ENCODE measurements at places on chromosomes 7 and 10.

- DNase-seq, result no peak
These were observed 45.5 kb downstream of the CREM start for GRCh38 chr10:35172146-35172545.

GRCh38 chr7:157272351-157273207, 64.2 kb upstream of the DNAJB6 start:
- DNase-seq, result no peak

DNA sequence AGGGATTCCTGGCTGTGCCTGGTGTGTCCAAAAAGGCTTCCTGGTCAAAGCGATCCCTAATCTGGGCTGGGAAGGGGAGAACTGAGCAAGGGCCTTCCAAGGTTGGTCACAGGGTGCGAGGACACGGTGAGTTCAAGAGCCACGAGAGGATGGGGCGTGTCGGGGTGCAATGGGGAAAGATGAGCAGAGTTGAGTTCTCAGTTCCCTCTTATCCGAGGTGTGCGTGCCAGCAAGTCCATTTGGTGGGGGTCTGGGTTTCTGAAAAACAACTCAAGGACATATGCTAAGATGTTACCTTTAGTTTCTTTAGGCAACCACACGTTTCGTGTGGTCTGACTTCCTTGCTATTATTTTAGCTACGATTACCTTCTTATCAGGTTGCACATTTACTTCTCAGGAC, 1.3 kb downstream of the ZNF775 start:
- no peak for DNase-seq

GRCh38 chr10:47042780-47043750, 131.8 kb downstream of the PTPN20 start:
- DNase-seq, result no peak

DNA sequence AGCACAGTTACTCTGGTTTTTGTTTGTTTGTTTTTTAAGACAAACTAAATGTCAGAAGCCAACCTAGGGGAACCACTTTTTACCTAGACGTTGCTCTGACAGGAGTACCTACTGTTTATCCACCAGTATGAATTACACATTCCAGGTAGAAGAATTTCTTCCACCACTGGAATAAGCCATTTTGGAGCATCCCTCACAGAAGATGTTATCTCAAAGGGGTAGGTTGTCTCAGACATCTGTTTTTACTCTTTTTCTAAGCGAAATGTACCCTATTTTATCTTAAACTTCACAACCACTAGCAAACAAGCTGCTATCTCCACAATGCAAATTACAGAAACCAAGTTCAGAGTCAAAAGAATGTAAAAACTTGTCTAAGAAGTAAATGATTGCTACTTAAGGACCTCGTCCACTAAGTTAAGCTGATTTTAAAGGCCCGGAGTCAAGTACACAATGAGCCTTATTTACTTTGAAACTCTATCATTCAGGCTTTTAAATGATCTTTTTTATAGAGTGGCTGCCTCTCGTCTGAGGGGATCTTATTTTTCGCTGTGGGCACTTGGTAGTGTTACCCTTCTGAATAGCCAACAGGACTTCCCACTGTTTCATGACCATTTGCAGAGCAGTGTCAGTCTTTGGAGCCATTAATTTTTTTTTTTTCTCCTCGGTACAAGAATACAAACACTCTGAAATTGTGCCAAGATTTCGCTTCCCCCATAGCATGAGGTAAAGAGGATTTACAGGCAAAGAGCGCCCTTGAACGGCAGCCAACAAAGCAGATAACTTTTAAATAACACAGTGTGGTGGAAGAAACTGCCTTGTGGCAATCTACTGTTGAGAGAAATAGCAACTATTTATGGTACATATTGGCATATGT, 15.7 kb upstream of the ARMC3 start:
- DNase-seq, result no peak

DNA sequence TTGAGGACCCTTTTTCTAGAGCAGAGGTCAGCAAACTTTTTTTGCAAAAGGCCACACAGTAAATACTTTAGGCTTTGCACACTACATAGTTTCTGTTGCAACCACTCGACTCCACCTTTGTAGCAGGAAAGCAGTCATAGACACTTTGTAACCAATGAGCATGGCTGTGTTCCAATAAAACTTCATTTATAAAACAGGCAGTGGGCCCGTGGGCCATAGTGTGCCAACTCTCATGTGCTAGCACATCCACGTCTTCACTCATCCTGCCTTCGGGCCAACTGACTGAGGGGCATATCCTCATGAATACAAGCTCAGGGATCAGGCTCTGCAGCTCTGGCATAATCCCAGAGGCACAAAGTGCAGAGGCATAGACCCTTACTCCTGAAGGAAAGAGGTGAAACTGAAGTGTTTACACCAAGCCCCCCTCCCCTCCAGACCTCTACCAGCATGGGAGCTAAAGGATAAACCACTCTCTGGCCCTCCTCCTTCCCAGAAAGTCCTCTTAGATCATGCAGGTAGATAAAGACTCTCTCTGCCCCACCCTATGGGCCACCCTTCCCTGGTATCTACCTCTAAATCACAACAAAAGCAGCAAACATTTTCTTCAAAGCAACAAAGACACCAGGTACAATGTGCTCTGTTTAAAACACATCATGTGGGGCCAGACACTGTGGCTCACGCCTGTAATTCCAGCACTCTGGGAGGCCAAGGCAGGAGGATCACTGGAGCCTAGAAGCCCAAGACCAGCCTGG, 71.0 kb downstream of the DLG5 start:
- DNase-seq, result no peak

- no peak for DNase-seq
These were observed 10.9 kb downstream of the PAPSS2 start for GRCh38 chr10:87670586-87670985.

DNA sequence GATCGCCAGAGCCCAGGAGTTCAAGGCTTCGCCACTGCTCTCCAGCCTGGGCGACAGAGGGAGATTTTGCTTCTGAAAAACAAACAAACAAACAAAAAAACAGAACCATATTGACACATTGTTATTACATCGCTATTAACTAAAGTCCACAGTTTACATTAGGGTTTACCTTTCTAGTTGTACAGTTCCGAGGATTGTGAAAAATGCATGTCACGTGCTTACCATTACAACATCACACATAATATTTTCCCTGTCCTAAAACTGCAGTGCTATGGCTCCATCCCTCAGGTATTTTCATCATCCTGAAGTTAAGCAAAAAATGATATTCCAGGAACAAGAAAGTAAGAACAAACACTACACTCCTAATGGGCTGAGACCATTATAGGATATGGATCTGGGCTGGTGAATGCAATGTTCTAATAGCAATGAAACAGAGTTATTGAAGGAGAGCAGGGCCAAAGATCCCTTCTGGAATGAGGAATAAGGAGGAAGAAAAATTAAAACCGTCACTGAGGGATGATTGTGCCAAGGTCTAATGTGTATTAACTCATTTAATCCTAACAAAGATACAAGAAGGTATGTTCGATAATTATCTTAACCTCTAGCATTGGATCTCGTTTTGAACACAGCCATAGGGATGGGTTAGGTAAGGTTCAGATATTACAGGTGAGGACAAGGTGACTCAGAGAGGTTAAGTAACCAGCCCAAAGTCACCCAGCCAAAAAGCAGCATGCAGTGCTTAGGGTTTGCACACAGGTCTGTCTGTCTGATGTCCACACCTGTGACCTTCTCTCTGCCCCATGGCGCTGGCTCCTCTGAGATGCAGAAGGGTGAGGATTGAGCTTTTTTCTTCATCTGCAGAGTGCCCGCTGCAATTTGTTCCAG, 14.0 kb upstream of the CUX1 start:
- DNase-seq, result no peak

DNA sequence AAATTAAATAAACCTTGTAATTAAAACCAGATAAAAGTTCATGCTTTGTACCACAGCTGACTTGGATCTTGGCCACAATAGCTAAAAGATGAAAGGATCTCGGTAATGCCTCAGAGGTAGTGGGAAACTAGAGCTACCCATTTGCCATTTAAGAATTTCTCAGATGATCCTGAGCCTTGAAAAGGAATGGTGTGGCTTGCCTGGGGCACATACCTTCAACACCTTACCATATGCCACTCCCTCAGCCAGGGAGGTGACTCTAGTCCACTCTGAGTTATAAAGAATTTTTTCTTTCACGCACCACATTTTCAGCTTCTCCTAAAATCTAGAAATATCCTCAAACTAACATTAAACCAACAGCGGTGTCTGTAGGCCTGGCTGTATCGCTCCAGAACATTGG, 516.3 kb upstream of the TEX47 start:
- no peak for DNase-seq

DNA sequence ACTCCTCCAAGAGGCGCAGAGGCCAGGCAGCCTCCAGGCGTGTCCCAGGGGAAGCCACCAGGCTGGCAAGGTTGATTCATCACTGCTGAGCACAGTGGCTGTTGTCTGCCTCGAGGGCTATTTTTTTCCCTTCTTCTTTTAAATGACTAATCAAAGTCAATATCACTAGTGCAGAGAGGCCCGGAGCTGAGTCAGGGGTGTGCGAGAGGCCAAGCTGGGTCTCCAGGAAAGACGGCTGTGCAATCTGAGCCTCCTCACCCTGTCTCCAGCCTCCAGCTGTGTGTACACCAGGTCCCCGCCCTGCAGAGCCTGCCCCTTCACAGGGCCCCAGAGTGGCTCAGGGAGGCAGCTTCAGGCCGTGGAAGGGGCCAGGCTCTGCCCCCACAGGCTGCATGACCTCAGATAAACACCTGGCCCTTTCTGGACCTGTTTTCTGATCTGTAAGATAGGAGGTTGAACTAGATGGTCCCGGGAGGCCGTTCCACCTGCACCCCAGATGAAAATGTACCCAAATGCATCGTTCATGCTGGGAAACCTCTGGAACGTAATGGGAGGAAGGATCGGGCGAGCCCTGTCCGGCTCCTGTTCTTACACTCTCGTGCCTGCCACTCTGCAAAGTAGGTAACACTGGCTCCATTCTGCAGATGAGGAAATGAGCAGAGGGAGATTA, 3.7 kb downstream of the STX1A start:
- DNase-seq, result peak; percentile 88

DNA sequence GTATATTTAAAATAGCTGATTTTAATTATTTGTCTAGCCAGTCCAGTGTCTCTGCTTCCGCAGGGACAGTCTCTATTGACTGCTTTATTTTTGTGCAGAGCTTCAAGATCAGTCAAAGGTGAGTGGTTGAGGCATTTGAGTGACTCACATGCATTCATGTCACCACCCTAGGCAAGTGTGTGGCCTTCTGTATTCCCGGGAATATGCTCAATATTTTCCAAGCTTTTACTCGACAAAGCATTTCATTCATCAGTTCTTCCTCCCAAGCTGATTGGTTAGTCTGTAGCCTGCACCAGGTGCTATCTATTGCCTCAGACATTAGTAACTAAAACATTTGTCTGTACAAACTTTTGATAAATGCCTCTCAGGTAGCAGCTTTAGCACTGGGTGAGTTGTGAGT, 471.5 kb upstream of the NRG3 start:
- DNase-seq, result no peak

- DNase-seq, result no peak
These were observed 62.4 kb downstream of the DNAJB6 start for GRCh38 chr7:157399086-157399687.

DNA sequence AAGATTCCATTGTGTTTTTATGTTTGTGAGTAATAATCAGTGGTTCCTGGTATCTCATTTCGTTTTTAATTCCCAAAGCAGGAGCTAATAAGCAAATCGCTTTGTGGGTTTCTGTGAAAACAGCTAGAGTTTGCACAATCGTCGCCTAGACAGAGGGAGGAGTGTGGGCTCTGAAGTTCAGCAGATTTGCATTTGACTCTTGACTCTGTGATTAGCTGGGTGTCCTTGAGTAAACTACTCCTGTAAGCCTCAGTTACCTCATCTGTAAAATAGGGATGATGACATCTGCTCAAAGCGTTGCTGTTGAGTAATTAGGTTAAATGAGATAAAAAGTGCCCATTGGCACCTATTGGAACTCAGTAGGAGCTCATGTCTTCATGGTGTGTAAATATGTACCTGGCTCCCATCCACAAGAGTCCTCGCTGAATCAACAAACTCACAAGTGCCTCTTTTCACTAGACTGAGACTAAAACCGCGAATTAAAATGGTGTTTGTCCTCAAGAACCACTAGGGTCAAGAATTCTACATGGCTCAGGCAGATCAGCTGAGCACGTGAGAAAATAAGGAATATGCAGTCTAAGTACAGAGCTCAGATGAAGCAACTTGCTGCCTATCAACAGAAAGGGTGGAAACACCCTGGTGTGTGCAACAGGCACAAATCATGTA, 385.8 kb upstream of the C7orf33 start:
- DNase-seq, result no peak

GRCh38 chr10:132836248-132836831, 50.4 kb upstream of the NKX6-2 start:
- DNase-seq, result no peak

GRCh38 chr7:28483908-28484605, 71.7 kb downstream of the CREB5 start:
- DNase-seq, result no peak

DNA sequence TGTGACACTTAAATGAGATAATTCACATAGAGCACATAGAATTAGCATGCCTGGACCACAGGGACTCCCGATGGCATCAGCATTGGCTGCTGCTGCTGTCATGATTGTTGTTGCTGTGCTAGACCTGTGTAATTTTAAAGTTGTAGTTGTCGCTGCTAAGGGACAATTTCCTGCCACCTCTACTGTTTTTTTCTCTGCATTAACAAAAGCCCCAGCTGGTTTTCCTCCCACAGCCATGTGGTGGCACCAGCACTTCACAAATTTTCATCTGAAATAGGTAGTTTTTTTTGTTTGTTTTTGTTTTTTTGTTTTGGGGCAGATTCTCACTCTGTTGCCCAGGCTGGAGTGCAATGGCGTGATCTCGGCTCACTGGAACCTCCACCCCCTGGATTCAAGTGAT, 25.4 kb upstream of the PRXL2A start:
- DNase-seq, result no peak

DNA sequence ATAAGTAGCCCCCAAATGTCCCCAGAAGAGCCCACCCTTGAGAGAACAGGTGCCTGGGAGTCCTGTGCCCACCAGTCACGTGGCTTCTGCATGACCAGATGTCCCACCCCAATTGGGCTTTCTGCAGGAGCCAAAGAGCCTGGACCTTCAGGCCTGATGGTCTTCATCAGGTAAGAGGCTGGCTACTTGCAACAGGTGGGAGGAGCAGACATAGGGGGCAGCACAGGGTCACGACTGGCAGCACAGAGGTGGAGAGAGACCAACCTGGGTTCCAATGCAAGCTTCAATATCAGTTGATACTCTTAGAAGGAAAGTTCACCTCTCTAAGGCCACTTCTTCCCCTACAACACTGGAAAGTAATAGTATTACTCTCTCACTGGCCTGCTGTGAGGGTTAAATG, 288.0 kb downstream of the ELMO1 start:
- DNase-seq, result no peak

DNA sequence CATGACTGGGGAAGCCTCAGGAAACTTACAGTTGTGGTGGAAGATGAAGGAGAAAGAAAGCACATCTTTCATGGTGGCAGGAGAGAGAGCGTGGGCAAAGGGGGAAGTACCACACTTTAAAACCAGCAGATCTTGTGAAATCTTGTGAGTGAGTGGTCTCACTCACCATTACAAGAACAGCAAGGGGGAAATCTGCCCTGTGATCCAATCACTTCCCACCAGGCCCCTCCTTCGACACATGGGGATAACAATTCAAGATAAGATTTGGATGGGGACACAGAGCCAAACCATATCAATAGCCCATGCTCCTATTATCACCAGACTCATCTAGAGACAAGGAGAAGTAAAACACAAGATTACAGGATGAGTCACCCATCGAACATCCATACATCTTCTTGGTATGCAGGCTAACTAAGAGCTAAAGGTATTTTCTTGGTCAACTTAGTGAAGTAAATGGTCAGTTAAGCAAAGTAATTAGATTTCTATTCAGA, 55.3 kb upstream of the YAE1 start:
- no peak for DNase-seq
